ENCODE measurements at places on chromosomes 7 and 10.

DNA sequence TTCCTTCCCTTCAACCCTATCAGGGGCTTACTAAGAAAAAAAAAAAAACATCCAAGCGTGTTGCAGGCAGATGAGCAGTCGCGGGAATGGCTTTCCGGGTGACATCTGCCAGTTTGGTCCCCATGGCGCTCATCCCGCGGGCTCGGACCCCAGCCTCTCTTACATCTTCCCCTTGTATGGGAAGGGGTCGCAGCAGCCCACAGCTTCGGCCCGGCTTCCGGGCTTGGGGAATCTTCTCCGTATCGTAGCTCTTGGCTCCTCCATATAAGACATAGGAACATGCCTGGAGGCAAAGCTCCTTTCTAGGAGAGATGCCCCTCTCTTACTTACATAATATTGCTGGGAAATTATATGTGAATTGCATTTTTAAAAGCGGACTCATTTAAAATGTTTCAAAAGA, 99.5 kb downstream of the CUX1 start:
- no peak for DNase-seq

- DNase-seq: no peak
These were observed 61.3 kb upstream of the EBF3 start for GRCh38 chr10:130025326-130025725.

- DNase-seq: no peak
These were observed 32.6 kb downstream of the KLRG2 start for GRCh38 chr7:139450851-139451250.

DNA sequence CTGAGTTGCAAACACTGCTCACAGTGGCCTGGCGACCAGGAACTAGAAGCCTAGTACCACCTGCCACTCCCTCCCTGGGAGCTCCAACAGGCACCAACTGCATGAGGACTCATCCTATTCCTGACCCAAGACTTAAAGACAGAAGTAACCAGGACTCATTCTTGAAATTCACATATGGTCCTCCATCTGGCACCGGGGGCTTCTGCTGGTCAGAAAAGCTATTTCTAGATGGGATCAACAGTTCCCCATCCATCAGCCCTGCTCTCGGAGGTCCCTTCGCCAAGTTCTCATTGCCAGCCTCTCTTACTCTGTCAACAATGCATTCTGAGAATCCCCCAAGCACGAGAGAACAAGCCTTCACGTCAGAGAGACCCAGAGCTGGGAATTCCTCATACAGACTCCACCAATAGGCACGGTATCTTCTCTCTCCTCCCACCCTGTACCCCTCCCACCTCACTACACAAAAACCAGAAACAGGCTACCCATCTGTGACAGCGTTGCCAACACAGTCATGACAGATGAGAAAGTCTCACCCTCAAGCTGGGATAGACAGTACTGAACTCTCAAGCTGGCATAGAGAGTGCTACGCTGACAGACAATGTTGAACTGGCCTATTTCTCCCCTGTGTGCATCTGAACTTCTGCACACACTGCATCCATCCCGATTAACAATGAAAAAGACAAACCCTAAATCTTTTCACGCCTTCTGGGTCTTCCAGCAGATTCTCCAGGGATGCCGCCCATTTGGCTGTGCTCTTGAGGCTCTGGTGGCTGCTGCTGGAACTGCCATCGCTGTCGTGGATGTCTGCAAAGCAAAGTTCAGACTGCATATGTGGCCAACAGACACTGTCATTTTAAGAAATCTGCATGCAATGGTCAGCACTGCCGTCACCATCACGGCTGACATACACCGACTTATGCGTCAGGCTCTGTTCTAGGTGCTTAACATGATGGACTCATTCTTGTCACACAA, 15.6 kb downstream of the RGS10 start:
- DNase-seq: no peak

GRCh38 chr10:3353235-3353634, 180.7 kb upstream of the PITRM1 start:
- DNase-seq: no peak

DNA sequence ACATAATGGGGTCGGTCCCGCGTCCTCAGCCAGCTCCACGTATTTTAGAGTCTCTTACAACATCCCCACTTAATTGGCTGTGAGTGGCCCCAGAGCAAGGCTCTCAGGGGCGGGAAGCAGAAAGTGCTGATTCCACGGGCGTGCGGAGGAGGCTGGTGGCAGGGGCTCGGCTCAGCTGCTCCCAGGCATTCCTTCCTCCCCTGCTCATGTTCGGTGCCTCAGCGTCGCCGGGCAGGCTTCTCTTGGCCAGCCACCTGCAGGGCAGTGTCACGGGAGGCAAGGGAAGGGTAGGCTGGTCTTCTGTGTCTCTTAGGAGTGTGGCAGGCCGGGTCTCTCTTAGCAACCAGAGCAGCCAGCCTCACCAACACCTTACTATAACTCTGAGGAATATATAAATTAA, 33.8 kb downstream of the IL15RA start:
- DNase-seq: no peak

DNA sequence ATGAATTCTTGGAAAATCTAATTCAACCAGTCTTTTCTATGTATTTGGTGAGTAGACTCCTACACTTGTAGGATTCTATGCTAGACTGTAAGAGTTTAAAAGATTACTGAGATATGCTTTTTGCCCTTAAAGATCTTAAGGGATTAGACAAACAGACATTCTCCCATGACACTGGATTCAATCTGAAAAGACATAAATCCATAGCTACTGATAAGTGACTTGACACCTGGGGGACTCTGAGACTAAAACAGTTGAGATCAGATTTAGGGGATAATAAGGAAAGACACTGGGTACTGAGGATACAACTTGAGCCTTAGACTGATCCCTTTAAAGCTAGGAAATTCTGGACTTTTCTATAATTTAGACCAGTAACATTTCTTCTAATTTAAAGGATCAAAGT, 1233.4 kb downstream of the XPNPEP1 start:
- no peak for DNase-seq

- DNase-seq: no peak
These were observed 27.6 kb downstream of the AVL9 start for GRCh38 chr7:32522746-32523530.

GRCh38 chr10:113386005-113386404, 166.8 kb upstream of the HABP2 start:
- DNase-seq: no peak

DNA sequence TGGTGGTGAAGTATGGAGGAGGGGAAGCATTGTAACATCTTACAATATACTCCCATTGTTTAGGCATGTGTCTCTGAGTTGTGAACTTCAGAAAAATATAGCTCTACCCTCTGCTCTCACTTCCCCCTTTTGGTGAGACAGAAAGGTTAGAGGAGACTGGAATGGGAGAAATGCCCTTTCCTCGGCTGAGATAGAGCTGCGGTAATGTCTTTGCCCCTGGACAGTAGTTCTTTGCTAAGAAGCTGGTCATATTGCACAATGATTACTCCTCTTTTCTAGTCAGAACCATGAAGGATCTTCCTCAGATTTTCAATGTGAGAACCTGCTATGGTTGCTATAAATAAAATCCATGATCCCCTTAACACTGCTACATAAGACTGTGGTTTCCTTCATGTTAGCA, 171.0 kb downstream of the SEM1 start:
- no peak for DNase-seq

- no peak for DNase-seq
These were observed 226.9 kb upstream of the CSTF2T start for GRCh38 chr10:51926337-51926736.

DNA sequence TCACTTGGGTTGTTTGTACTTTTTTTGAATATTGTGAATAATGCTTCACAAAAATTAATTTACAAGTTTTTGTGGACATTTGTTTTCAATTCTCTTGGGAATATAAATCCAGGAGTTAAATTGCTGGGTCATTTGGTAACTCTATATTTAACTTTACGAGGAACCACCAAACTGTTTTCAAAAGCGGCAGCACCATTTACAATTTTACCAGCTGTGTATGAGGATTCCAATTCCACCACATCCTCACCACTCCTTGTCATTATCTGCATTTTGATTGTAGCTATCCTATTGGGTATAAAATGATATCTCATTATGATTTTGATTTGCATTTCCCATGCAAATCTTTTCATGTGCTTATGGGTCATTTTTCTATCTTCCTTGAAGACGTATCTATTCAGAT, 4.0 kb upstream of the NUDT13 start:
- no peak for DNase-seq

- DNase-seq: no peak
These were observed 600.1 kb upstream of the AUTS2 start for GRCh38 chr7:68998136-68998535.

GRCh38 chr10:72954596-72955554, at the start of gene PLA2G12B:
PLA2G12B (minus strand) TSS chr10:72954806; CDS start chr10:72954685, 121 bp downstream.
- no peak for DNase-seq

- DNase-seq: peak; percentile 14
These were observed 199.0 kb downstream of the CHCHD3 start for GRCh38 chr7:132882714-132883428.

GRCh38 chr10:119289227-119289920, 82.0 kb downstream of the GRK5 start:
- no peak for DNase-seq

- no peak for DNase-seq
These were observed 60.4 kb upstream of the CACNB2 start for GRCh38 chr10:18079665-18080295.

DNA sequence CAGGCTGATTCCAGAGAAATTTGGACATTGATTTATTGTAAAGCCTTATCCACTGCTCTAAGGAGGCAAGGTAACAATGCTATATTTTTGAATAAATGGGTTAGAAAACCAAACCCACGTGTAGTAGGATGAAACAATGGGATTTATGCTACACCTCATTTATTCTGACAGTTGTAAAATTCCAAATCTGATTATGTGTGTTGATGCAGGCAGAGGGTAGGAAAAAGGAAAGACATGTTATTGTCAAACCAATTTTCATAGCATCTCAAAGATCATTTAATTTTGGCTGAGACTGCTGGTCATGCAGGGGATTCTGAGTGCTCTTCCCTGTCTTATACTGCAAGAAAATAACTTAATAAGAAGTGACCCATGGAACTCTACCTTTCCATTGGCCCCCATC, 1219.9 kb upstream of the SORCS1 start:
- DNase-seq: no peak

DNA sequence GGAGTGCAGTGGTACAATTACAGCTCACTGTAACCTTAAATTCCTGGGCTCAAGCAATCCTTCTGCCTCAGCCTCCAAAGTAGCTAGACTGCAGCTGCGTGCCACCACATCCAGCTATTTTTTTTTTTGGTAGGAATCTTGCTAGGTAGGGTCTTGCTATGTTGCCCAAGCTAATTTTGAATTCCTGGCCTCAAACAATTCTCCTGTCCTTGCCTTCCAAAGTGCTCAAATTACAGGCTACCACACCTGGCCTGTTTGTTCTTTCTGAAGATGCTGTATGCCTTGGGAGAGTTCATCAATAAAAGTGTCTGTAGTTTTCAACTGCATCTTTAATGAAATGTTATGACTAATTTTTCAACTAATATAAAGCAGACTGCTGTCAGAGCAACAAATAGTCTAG, 452 bp downstream of the SAMD9 start:
- no peak for DNase-seq

DNA sequence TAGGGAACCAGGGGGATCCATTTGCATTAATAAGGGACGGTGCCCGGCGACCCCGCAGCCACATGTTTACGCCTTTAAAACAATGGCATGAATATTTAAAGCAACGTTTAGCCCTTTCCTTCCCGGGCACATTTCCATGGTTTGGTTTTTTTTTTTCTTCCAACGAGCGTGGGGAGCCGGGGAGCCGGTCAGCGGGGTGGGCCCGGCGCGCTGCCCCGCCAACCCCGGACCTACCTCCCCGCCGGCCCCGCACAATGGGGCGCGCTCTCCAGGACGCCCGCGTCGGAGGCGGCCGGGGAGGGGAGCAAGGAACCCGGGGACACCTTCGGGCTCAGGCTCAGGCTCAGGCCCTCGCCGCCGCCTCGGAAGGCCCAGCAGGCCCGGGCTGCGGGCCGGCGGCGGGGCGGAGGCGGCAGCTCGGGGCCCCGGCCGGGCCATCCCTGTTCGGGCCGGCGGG, 1.0 kb downstream of the SEPHS1 start:
- peak; percentile 27 for DNase-seq

DNA sequence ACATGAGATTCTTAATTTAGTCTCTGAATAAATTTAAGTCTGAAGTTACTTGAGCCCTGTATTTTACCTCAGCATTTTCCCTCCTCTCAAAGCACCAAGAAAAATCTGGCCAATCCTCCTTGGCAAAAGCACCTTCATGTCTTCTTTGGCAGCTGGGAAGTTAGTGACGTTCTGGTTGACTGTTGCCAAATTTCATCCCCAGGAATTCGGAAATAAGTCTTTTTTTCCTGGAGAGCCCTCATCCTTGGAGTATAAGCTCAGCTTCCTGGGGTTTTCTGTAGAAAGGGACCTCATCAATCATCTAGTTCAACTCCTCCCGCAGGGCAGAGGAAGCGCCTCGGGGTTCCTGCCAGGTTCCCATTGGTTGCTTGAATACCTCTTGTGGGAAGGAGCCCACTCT, 377.6 kb downstream of the PHTF2 start:
- no peak for DNase-seq

GRCh38 chr7:116493449-116493848, 6.1 kb upstream of the CAV2 start:
- no peak for DNase-seq

GRCh38 chr10:18777258-18777657, 118.0 kb downstream of the ARL5B start:
- no peak for DNase-seq

GRCh38 chr10:92552310-92552709, 21.6 kb downstream of the IDE start:
- no peak for DNase-seq

DNA sequence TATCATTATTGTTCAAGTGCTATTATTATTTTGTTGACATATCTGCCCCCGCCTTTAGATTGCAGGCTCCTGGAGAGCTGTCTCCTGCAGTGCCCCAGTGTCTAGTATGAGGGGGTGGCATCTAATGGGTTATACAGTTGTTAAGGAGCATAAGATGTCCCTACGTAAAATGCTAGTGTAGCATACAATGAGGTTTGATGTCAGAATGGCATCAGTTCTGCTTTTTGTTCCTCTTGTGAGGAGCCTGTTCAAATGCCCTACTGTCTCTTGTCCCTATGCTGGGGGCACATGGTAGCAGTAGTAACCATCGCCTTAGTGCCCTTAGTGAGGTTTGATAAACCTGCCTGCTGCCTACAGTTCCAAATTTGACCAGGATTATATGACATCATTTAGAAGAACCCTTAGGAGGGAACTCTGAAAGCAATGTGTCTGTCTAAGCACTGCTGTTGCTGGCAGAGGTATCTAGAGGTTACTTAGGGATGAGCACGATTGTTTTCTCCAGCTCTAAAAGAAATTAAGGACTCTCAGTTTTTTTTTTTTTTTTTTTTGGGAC, 9.7 kb downstream of the CREM start:
- DNase-seq: no peak

GRCh38 chr7:26784118-26784517, 80.3 kb downstream of the SKAP2 start:
- no peak for DNase-seq

GRCh38 chr7:11332865-11333228, 359.2 kb downstream of the PHF14 start:
- no peak for DNase-seq

GRCh38 chr7:141276031-141276430, 202.2 kb downstream of the TMEM178B start:
- no peak for DNase-seq

- DNase-seq: no peak
These were observed 244.0 kb downstream of the SORCS1 start for GRCh38 chr10:106920538-106920937.

GRCh38 chr7:137390076-137390475, 46.5 kb upstream of the PTN start:
- no peak for DNase-seq
